Bone marrow (tissue), 2 donors: ENCODE measurements at places on chromosomes 12 and 14.

GRCh38 chr12:96658075-96658474 lies 168.7 kb downstream of the CFAP54 start:
- no peak for DNase-seq

DNA sequence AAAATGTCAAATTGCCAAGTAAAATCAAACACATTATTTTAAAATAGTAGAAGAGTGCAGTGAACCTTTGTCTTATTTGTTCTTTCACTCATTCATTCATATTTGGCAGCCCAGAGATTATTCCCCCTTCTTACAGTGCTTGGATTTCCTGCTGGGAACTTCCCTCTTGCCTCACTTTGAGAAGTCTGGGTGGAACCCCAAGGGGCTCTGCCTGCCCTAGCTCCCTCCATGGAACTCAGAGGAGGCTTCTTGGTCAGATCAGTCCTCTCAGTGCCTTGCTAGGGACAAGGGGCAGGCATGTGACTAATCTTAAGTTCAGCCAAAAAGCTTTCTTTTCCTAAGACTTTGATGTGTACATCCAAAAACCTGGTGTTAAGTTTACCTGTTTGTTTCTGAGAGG lies 84.7 kb upstream of the OVCH1 start:
- DNase-seq, result no peak

GRCh38 chr14:61564618-61565091 lies 130.7 kb upstream of the HIF1A start:
- no peak for DNase-seq

- DNase-seq, result no peak
Observed at GRCh38 chr14:103625356-103626095, 3.5 kb upstream of the KLC1 start.

GRCh38 chr14:21037156-21037555 lies 2.5 kb upstream of the RNASE13 start:
- DNase-seq, result no peak
